Left lung (tissue), 14 donors: ENCODE measurements at places on chromosomes 13 and 19. TPM values are rescaled to one million over a fixed set of nuclear protein-coding genes. Genes with fewer than 3 reads are reported as not detected.

GRCh38 chr13:111115965-111116521, 933 bp downstream of the ARHGEF7 start:
- no peak for DNase-seq
- no peak overlapping the region for H3K27ac ChIP-seq
- H3K36me3 ChIP-seq, result no peaks in the 10 kb centered on the region
- peak overlapping the region; percentile 54 for H3K4me3 ChIP-seq

GRCh38 chr13:34730961-34731360, 211.1 kb upstream of the NBEA start:
- H3K4me3 ChIP-seq, result no peak overlapping the region
- H3K27me3 ChIP-seq, result no peaks in the 10 kb centered on the region
- no peaks in the 10 kb centered on the region for H3K4me1 ChIP-seq
- no peak for DNase-seq
- no peaks in the 10 kb centered on the region for H3K36me3 ChIP-seq

DNA sequence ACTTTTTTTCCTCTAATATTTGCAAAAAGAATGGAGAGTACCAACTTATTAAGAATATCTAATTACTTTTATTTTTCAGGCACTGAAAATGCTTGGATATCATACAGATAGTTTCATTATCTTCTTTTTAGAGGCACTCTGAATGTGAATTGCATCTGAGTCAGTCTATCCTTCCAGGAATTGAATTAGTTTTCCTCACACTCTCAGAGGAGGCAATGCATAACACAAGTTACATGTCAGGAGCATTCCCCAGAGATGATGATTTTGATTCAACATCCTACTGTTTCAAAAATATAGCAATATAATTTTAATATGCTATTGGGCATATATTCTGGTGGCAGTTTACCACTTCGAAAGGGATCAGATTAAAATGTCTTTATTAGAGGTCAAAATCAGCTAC, 1315.4 kb downstream of the PCDH9 start:
- H3K27ac ChIP-seq, result no peak overlapping the region
- no peaks in the 10 kb centered on the region for H3K36me3 ChIP-seq
- H3K4me1 ChIP-seq, result no peaks in the 10 kb centered on the region
- H3K27me3 ChIP-seq, result no peaks in the 10 kb centered on the region
- no peak for DNase-seq

DNA sequence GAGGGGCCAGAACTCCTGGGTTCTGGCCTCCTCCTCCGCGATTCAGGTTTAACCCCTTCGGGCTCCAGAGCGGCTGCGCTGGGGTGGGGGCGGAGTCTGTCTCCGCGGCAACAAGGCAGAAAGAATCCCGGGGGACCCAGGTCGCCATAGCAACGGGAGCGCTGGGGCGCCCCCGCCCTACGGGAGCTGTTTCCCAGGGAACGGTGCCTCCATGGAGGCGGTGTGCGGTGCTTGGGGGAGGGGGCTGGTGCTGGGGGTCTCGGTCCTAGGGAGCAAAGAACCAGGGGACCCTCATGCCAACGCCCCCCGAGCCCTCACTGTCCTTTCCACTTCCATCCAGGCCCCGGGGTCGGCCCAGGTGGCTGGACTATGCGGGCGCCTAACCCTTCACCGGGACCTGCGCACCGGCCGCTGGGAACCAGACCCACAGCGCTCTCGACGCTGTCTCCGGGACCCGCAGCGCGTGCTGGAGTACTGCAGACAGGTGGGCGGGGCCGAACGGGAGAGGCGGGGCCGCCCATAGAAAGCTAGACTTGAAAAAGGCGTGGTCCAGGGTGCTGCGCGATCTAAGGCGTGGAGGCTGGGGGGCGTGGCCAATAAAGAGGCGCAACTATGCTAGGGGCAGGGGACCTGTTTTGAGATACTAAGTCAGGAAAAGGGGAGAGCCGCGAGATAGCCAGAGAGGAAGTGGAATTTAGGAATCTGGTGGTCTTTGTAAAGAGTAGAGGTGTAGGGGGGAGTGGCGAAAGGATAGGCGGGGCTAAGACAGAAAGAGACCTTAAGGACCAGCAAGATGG, 1.2 kb downstream of the APLP1 start:
- H3K4me1 ChIP-seq, result peaks cover 9% of the 10 kb centered on the region
- no peaks in the 10 kb centered on the region for H3K36me3 ChIP-seq
- H3K27me3 ChIP-seq, result no peaks in the 10 kb centered on the region
- H3K27ac ChIP-seq, result no peak overlapping the region
- no peak overlapping the region for H3K4me3 ChIP-seq

- no peaks in the 10 kb centered on the region for H3K27me3 ChIP-seq
- H3K36me3 ChIP-seq, result peaks cover 97% of the 10 kb centered on the region
- no peak for DNase-seq
- no peak overlapping the region for H3K4me3 ChIP-seq
- peak overlapping the region; percentile 64 for H3K27ac ChIP-seq
Measured at GRCh38 chr19:15266683-15267082, 34.4 kb upstream of the EPHX3 start.

GRCh38 chr19:38726761-38727301, 17.4 kb downstream of the CAPN12 start:
- no peak overlapping the region for H3K4me3 ChIP-seq
- peaks cover 2% of the 10 kb centered on the region for H3K36me3 ChIP-seq
- no peak overlapping the region for H3K27ac ChIP-seq
- no peaks in the 10 kb centered on the region for H3K27me3 ChIP-seq

Gene CEACAM16
- total RNA-seq, result 0.20 TPM

Gene DZIP1
- 11.0 TPM for total RNA-seq

Gene TMPRSS9
- not detected for total RNA-seq
